ENCODE measurements at places on chromosomes 16 and 17. TPM values are rescaled to one million over a fixed set of nuclear protein-coding genes. Genes with fewer than 3 reads are reported as not detected.

Gene UBALD2
- total RNA-seq: 46.5 TPM

Gene CBLN1
- total RNA-seq: not detected

Gene ITGAD
- total RNA-seq: not detected

Gene KRTAP17-1
- total RNA-seq: not detected

Gene CCDC78
- 2.9 TPM for total RNA-seq

Gene COQ7
- 20.8 TPM for total RNA-seq

Gene C16orf54
- total RNA-seq: 2.2 TPM
